HCT116 (cell line): ENCODE measurements at places on chromosomes 1 and 21. TPM values are rescaled to one million over a fixed set of nuclear protein-coding genes. Genes with fewer than 3 reads are reported as not detected.
A peak's percentile ranks its signal among the peaks of the same experiment; 100 is the strongest.

The TNFAIP8L2 gene
- total RNA-seq: not detected

GRCh38 chr21:25490742-25491141, 116.5 kb downstream of the MRPL39 start:
- no peak overlapping the region for H3K4me3 ChIP-seq
- H3K36me3 ChIP-seq: no peaks in the 10 kb centered on the region
- H3K4me1 ChIP-seq: no peaks in the 10 kb centered on the region
- no peaks in the 10 kb centered on the region for H3K27me3 ChIP-seq
- no peak for DNase-seq

DNA sequence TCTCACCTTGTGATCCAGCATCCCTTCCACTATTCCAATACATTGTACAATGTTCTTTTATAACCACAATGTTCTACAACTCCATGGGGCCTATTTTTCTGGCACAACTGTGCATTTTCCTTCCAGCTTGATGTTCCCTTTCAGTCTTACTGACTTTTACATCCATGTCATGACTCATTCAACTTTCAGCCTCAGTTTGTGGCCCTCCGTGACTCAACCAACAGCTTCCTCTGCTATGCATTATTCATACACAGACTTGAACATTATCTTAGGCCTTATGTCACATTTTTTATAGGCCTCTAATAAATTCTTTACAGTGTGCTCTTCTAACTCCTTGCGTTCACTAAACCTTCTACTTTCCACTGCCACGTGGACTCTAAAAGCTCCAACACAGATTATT, 119.4 kb upstream of the PRMT6 start:
- no peaks in the 10 kb centered on the region for H3K27me3 ChIP-seq
- H3K27ac ChIP-seq: no peak overlapping the region
- no peaks in the 10 kb centered on the region for H3K4me1 ChIP-seq
- DNase-seq: no peak

- DNase-seq: no peak
- peaks cover 17% of the 10 kb centered on the region for H3K4me1 ChIP-seq
- no peak overlapping the region for H3K4me3 ChIP-seq
- no peak overlapping the region for H3K27ac ChIP-seq
- H3K36me3 ChIP-seq: no peaks in the 10 kb centered on the region
- no peaks in the 10 kb centered on the region for H3K27me3 ChIP-seq
Measured at GRCh38 chr1:169099561-169099960, 6.9 kb upstream of the ATP1B1 start.

DNA sequence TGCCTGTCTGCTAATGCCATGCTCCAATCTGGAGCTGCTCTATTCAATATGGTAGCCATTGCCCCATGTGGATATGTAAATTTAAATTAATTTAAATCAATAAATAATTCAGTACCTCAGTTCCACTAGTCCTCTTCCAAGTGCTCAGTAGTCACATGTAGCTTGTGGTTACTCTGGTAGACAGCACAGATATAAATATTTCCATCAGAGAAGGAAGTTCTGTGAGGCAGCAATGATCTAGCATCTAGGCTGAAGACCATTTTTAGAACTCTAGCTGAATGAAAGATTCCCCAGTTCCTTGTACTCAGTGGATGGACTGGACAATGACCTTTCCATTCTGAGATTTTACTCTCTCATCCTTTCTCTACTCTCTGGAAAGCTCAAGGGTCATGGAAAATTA, 25.8 kb upstream of the CAPZB start:
- no peaks in the 10 kb centered on the region; the same call in 1 of the 2 replicates for H3K4me1 ChIP-seq
- no peaks in the 10 kb centered on the region for H3K36me3 ChIP-seq
- no peak for DNase-seq
- no peaks in the 10 kb centered on the region for H3K27me3 ChIP-seq
- no peak overlapping the region for H3K4me3 ChIP-seq

- H3K4me3 ChIP-seq: no peak overlapping the region
- H3K27me3 ChIP-seq: no peaks in the 10 kb centered on the region
- H3K27ac ChIP-seq: no peak overlapping the region
- DNase-seq: no peak
- no peaks in the 10 kb centered on the region for H3K36me3 ChIP-seq
Measured at GRCh38 chr1:57464756-57465155, 40.9 kb upstream of the DAB1 start.

GRCh38 chr1:230084408-230085177, 17.6 kb downstream of the GALNT2 start:
- peak overlapping the region; percentile 39 for H3K4me3 ChIP-seq
- H3K4me1 ChIP-seq: peaks cover 24% of the 10 kb centered on the region
- peak; percentile 89 for DNase-seq
- no peaks in the 10 kb centered on the region for H3K36me3 ChIP-seq
- H3K27ac ChIP-seq: peak overlapping the region; percentile 56
- H3K27me3 ChIP-seq: no peaks in the 10 kb centered on the region
